ENCODE measurements at places on chromosomes 2 and 18.

GRCh38 chr2:75616933-75617332, 29.6 kb upstream of the MRPL19 start:
- DNase-seq = no peak

DNA sequence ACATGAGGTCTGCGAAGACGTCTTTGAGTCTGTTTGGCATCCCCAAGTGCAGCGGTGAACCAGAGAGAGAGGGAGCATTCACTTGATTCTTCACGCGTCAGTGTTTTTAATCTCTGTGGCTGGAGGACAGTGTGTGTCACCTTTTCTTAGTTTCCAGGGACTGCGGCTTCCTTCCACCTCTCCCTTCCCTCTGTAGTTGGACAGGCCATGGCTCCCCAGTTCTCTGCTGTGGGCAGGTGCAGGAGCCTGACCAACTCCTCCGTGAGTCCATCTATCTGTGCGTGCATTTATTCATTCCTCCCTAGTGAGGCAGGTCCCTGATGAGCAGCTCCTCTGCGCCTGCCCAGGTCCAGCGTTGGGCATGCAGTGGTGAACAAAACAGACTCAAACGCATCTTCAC, 42.9 kb downstream of the AGAP1 start:
- no peak for DNase-seq

DNA sequence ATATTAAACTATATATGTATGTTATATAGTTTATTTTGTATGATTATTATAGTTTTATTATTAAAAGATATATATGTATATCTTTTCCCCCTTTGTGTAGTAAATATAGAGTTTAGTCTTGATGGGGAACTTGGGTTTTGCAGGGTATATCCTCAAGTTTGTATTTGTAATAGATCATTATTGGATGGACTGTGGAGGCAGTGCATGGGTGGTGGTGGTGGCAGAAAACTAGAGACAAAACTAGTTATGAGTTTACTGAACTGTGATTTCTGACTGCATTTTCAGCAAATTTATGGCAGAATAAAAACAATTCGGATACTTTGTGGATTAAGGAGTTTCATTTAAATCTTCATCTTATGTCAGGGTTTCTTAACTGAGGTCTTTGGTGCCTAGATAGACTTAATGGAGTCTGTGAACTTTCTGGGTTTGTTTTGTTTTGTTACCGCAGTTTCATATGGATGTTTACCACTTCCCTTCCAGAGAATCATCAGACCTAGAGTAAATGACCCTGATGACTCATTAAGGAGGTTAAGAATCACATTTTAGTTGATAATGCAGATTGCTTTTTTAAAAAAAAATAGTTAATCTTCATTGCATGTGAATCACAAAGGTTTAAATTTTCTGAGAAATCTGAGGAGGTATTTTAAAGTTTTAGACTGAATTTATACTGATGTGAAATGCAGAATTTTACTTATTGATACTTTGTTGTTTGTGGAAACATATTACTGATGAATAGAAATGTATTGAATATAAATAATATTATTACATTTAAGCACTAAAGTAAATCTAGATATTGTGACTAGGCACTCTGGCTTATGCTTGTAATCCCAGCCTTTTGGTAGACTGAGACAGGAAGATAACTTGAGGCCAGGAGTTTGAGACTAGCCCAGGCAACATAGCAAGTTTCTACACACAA, 14.5 kb downstream of the EPC2 start:
- DNase-seq = no peak

DNA sequence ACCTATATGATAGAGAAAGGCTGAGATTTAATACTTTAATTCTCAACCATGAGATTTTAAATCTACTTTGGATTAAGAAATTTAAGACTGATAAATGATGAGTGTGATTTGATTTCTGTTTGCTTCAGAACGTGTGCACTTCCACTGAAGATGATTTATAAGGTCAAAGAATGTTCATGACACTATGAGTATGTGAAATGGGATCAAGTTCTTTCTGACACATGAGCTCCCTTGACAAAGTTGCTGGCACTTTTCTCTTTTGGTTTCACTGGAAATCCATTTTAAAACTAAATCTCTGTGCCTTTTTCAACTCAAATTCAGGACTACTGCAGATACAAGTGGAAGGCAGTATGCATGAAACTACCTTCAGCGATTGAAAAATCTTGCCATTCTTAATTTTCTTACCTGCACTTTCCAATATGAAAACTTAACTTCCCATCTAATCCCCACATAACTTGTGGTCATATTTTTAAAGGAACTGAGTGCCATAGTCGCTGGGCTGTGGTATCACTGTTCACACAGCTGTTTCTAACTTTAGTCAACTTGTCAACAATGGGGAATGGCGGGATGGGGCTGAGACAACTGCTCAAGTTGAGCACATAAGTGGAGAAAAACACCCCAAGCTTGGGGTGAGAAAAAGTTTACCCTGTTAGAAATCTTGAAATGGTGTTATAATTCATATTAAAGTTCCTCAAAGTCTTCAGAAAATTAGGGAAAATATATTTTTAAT, 51.8 kb upstream of the TTN start:
- DNase-seq = no peak

- no peak for DNase-seq
Measured at GRCh38 chr2:127121353-127121752, 14.4 kb upstream of the BIN1 start.

DNA sequence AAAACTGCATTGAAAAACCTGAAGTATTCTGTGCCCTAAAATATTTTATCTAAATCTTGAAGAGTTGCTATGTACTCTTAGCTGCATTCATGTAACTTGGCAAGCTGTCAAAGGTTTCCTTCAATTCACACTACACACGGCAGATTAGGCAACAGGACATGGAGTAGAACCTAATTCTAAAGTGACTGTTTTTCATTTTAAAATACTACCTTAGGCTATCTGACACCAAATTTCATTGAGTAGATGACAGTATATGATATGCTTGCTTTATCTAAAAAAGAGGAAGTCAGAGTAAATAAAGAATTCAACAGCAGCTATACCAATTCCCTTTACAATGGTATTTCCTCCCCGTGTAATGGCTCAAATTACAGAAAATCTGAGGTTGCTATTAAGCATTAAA, 45.4 kb downstream of the EXOC6B start:
- no peak for DNase-seq

DNA sequence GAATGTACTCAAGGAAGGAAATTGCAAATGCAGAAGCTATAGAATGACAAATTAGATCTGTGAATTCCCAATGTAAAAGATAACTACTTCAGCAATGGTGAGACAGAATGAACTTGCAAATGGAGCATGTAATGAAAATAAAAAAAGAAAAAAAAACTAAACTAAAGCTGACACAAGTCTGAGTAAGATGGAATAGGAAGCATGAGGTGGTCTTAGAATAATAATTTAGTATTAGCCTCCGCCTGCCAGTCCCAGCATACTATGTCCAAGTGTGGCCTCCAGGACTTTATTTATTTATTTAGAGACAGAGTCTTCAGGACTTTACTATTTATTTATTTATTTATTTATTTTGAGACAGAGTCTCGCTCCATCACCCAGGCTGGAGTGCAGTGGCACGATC, 37.4 kb upstream of the SLC39A10 start:
- DNase-seq = no peak

- no peak for DNase-seq
Measured at GRCh38 chr2:220932041-220932440, 640.1 kb downstream of the EPHA4 start.

- no peak for DNase-seq
Measured at GRCh38 chr2:200578778-200579177, 7.0 kb upstream of the AOX1 start.

GRCh38 chr2:36413218-36413617, 57.6 kb downstream of the CRIM1 start:
- no peak for DNase-seq

DNA sequence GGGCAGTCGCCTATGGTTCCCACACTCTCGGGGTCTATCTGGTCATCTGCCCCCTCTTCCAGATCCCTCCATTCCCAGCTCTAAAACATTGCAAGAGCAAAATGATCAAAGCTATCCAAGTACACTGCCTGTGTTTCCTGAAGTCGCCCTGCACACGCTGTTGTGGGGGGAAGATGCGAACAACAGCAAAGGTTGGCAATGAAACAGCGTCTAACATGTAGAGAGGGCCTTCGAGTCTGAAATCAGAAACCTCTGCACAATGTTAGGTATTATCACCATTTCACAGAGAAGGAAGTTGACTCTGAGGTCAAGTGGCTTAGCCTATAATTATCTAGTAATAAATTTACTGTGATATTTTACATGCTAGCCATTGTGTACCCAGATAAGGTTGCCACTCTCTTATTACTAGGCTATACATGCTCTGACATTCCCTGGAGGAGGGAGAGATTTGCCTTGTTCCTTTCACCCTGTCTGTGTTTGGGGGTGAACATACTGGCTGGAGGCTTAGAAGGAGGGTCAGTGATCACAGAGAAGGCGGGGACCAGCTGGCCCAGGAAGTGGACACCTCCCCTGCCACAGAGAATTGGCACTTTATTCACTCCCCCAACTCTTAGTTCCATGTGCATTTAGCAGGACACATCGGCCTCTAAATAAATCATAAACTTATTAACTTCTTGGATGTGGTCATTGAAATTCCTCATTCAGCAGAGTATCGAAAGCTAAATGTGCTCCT, 36.8 kb downstream of the KCTD1 start:
- peak; percentile 38 for DNase-seq
